ENCODE measurements at places on chromosomes 5 and 9. TPM values are rescaled to one million over a fixed set of nuclear protein-coding genes. Genes with fewer than 3 reads are reported as not detected.

Gene TAF11L5
- not detected for total RNA-seq

Gene TMEM174
- total RNA-seq = not detected

- peak; percentile 69 for DNase-seq
Measured at GRCh38 chr5:97135868-97136267, 6.5 kb downstream of the LIX1 start.

- DNase-seq = no peak
Measured at GRCh38 chr9:34589636-34590380, at the start of gene CNTFR. Gene CNTFR (minus strand): TSS chr9:34589724. CDS start chr9:34568981, 20,743 bp downstream.

- DNase-seq = no peak
Measured at GRCh38 chr9:84780385-84780784, 110.9 kb downstream of the NTRK2 start.

Data from activated CD8-positive, alpha-beta memory T cell treated with anti-CD3 and anti-CD28 coated beads, Interleukin-2, amount 10 ng/mL, durations not matched to agents 7 days and 5 days (primary cell).